A549 treated with Hydrocortisone at 1 μM for 4 hours (cell line): ENCODE measurements at places on chromosomes 5 and 9. TPM values are rescaled to one million over a fixed set of nuclear protein-coding genes. Genes with fewer than 3 reads are reported as not detected.

The POU5F2 gene
- total RNA-seq = 0.01 TPM in 1 of 5 replicates, not detected in the others

The ADAMTSL1 gene
- 0.03 to 0.11 TPM (median 0.07 TPM) in 5 replicates for total RNA-seq

The GABBR2 gene
- 0.15 to 0.49 TPM (median 0.20 TPM) in 5 replicates for total RNA-seq

The SPATA9 gene
- 0.17 to 0.22 TPM (median 0.18 TPM) in 3 of 5 replicates, not detected in the others for total RNA-seq

The SYK gene
- 0.02 to 0.08 TPM (median 0.05 TPM) in 4 of 5 replicates, not detected in the other for total RNA-seq

The C9orf50 gene
- 0.08 TPM in 1 of 5 replicates, not detected in the others for total RNA-seq

The TAF11L10 gene
- total RNA-seq = not detected in 5 replicates

The ZBED3 gene
- total RNA-seq = 3.4 to 4.7 TPM (median 4.2 TPM) in 5 replicates

The SHC3 gene
- 0.22 to 0.51 TPM (median 0.24 TPM) in 5 replicates for total RNA-seq

The C9orf57 gene
- total RNA-seq = not detected in 5 replicates

The SPATA24 gene
- 4.3 to 7.1 TPM (median 4.8 TPM) in 5 replicates for total RNA-seq

The SLC1A1 gene
- 0.85 to 1.3 TPM (median 1.2 TPM) in 5 replicates for total RNA-seq

The EIF4E1B gene
- not detected in 5 replicates for total RNA-seq

The OBP2A gene
- 0.14 TPM in 1 of 5 replicates, not detected in the others for total RNA-seq

The IFNA13 gene
- total RNA-seq = not detected in 5 replicates

The SPINK7 gene
- total RNA-seq = not detected in 5 replicates

The ANKRD18A gene
- total RNA-seq = 8.1 to 12.4 TPM (median 9.1 TPM) in 5 replicates

The GTF3C5 gene
- total RNA-seq = 60.6 to 65.1 TPM (median 64.8 TPM) in 5 replicates

The DMRTA1 gene
- total RNA-seq = 0.53 to 0.68 TPM (median 0.60 TPM) in 5 replicates

The STK32A gene
- total RNA-seq = 0.21 to 0.38 TPM (median 0.24 TPM) in 5 replicates

The GPRIN1 gene
- 7.3 to 9.6 TPM (median 9.1 TPM) in 5 replicates for total RNA-seq

The GPX8 gene
- total RNA-seq = 30.0 to 40.2 TPM (median 34.2 TPM) in 5 replicates
